AG08395 (cell line): ENCODE measurements at places on chromosomes 7 and 10.

- DNase-seq = peak; percentile 33
These were observed 760 bp downstream of the CBX3 start for GRCh38 chr7:26202019-26202990.

GRCh38 chr7:149774237-149775175 lies 1.1 kb upstream of the ZNF467 start:
- DNase-seq = no peak

DNA sequence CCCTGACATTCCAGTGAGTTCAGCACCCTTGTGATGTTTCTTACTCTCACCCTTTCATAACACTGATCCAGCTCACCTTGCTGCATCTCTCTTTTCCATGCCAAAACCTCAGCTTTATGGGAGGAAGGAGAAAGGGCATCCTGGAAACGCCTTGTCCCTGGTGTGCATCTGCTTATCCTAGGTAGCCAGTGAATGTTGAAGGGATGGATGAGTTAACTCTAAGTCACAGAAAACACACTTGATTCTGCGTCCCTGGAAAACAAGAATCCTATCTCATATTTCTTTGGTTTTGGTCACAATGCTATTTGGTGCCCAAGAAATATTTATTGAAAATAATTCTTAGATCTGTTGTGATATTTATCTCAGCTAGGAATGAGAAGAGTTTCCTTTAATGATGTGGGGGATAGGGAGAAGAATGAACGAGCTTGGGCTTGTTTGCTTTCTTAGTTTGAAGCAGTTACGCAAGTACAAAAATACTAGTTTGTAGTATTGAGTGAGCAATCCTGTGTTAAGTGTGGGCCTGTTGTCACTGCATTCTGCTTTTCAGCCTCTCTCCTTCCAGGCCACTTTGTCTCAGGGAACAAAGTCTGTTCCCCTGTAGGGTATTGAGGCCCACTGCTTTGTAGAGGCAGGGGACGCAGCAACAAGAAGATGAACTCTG lies 126.5 kb downstream of the ARID5B start:
- DNase-seq = no peak

GRCh38 chr7:7639421-7639820 lies 1.1 kb upstream of the UMAD1 start:
- DNase-seq = no peak

GRCh38 chr10:60162631-60163030 lies 227.0 kb downstream of the ANK3 start:
- DNase-seq = no peak

GRCh38 chr7:13151978-13152377 lies 464.5 kb downstream of the ARL4A start:
- no peak for DNase-seq

GRCh38 chr10:44805466-44806210 lies 105.5 kb upstream of the TMEM72 start:
- DNase-seq = no peak

DNA sequence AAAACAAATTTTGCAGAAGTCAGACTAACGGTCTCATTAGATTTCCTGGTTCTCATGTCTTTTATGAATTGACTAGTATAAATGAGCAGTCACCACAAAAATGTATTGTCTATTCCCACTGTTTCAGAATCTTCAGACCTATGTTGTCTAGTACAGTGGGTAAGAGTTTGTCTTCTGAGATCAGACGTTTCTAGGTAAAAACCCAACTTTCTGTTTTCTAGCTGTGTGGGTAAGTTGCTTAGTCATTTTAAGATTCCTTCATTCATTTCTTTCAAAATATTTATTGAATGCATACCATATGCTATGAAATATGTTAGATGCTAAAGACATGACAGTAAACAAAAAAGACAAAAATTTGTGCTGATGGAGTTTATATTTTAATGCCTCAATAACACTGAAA lies 156.3 kb downstream of the POLR1F start:
- no peak for DNase-seq

DNA sequence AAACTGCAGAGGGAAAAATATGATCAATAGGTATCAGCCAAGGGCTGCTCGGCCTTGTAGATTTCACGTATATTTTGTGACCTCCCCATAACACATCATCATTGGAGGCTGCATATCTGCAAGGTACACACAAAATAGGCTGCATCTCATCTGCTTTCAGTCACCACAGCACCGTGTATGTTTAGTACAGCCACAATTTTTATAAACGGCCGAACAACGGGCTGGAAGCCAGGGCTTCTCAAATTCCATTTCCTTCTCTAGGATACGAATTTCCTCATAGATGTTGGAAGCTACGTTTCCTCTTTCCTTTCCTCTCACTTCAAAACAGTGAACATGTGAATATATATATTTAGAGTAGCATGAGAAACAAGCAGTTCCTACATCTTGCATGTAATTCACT lies 20.2 kb upstream of the FOXK1 start:
- DNase-seq = no peak

DNA sequence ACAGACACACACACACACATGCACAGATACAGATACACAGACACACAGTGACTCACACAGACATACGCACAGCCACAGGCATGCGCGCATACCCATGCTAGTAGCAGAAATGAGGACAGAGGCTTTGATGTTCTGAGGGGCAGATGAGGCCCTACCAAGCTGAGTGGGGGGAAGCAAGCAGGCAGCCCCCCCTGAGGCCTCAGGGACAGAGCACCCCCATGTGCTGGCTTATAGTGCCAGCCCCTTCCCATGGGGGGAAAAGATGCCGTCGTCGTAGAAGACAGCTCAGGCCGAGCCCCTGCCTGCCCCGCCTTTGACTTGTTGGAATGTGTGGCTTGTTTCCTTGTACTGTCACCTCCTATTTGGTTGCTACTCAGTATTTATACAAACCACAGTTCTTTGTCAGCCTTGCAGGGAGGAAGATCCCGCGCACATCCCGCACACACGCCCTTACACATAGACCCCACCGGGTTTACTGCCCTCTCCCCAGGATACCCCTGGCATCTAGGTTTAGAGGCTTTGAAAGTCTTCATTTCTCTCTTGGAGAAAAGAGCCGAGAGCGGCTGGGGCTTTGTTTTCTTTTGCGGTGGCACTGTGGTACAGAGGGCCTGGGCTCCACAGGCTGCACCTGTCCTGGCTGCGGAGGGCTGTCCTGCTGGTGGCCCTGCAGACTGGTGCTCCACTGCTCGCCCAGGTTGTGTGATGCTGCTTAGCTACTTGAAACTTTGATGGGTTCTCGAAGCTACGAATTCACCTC lies 112.5 kb downstream of the DOCK1 start:
- no peak for DNase-seq

DNA sequence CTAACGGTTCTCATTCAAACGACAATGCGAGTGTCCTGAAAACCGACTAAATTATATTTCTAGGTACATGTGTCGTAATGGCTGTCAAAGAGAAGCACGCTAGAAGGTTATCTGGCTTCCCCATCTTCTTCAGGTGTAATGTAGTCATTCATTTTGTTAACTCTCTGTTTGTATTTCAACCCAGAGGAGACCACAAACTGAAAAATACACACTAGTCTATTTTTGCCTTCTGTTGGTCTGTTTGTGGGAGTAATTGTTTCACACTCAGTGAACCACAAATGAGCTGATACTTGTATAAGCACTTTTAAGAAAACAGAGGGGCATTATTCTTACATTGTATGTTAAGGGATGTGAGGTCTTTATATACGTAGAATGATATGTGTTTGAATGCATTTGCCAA lies 305.9 kb downstream of the GATA3 start:
- no peak for DNase-seq

- peak; percentile 38 for DNase-seq
These were observed 118.7 kb downstream of the RALA start for GRCh38 chr7:39741942-39742623.

DNA sequence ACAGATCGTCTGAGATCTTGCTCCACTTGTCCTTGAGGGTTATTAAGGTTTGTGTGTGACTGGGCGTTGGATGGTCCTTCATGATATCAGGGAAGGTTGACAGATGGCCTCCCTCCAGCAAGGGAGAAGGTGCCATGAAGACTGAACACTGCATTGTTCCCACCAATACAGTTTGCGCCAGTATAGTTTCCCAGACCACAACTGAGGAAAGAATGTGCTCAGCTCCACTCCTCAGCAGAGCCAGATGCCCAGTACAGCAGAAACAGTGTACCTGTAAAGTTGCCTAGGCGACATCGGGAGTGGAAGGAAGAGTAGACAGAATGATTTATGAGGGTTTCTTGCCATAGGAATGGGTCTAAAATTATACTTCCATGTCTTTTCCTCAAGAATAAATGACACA lies 137.5 kb downstream of the ST7 start:
- DNase-seq = no peak

DNA sequence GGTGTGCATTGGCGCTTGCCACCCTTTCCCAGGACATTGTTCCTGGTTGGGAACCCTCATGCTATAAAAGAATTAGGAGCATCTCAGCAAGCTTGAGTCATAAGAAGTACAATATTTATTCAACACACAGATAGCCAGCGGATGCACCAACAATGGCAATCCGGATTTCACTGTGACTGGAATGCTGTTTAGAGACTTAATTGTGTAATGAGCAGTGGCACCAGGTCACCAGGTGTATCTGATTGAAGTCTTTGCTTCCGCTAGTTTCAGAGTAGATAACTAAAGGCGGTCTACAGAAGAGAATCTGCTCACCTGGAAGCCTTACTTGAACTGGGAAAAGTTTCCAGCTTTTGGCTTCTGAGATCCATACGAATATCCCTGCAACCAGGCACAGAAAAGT lies 772.3 kb upstream of the GHITM start:
- no peak for DNase-seq

DNA sequence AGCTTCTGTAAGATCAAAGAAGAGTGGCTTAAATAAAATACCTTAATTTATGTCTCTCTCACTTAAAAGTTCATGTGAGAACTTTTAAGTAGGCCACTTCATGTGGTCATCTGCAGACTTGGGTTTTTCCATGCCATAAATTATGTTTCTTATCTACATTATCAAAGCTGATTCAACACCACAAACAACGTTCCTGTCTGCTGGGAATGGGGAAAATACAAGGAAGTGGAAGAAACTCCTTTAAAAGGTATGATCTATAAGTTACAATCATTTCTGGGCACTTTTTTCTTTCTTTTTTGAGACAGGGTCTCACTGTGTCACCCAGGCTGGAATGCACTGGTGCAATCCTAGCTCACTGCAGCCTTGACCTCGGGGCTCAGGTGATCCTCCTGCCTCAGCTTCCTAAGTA lies 16.9 kb upstream of the OTUD1 start:
- no peak for DNase-seq

DNA sequence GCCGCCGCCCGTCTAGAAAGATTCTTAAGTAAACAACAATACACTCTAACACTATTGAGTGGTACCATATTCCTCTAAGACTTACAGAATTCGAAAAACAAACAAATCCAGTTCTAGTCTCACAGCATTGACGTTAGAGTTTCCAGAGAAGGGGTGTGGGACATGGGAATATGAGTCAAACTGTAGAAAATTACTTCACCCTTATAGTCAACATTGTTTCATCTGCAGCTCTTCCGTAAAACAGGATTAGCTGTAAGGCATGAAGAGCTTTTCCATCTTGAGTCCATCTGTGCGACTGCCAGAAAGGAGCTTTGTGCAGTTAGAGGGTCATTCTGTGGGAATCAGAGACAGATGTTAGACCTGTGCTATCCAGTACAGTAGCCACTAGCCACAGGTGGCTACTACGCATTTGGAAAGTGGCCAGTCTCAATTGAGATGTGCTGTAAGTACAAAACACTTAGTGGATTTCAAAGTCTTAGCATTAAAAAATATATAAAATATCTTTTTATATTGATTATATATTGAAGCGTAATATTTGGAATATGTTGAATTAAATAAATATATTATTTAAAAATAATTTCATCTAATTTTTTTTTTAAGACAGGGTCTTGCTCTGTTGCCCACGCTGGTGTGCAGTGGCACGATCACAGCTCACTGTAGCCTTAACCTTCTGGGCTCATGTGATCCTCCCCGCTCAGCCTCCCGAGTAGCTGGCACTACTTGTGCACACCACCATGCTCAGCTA lies 79.8 kb upstream of the MPP7 start:
- DNase-seq = peak; percentile 34

- DNase-seq = no peak
These were observed 702.2 kb upstream of the LRRTM3 start for GRCh38 chr10:66223656-66224055.

DNA sequence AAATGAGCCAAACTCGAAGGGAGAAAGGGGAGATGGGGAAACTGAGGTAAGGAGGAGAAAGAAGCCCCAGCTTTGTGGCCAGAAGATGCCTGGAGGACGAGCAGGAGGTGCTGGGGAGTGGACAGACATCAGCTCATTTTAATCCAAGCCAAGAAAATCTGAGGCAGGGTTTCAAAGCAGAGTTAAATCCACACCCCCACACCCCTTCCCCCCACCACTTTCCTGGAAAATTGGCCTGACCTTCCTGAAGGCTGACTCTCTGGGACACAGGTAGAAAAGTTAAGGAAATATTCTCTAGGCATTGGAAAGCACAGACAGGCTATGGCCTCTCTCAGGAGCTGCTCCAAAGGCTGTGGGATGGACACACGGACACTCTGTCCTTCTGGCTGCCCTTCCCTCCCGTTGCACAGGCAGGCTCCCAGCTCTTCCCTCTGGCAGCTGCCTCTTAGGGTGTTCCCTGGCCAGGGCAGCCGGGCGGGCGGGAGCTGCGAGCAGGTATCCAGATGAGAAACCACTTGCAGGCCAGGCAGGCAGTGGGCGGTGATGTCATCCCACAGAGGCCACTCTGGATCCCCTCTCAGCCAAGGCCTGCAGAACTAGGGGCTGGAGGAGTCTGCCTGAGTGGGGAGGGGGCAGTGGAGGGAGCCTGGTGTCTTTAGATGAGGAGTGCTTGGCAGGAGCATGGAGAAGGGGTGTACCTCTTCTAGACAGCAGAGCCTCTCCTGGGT lies 171.8 kb downstream of the NEURL1 start:
- DNase-seq = no peak

- DNase-seq = peak; percentile 11
These were observed 333.9 kb downstream of the DNAJB6 start for GRCh38 chr7:157670490-157671357.

DNA sequence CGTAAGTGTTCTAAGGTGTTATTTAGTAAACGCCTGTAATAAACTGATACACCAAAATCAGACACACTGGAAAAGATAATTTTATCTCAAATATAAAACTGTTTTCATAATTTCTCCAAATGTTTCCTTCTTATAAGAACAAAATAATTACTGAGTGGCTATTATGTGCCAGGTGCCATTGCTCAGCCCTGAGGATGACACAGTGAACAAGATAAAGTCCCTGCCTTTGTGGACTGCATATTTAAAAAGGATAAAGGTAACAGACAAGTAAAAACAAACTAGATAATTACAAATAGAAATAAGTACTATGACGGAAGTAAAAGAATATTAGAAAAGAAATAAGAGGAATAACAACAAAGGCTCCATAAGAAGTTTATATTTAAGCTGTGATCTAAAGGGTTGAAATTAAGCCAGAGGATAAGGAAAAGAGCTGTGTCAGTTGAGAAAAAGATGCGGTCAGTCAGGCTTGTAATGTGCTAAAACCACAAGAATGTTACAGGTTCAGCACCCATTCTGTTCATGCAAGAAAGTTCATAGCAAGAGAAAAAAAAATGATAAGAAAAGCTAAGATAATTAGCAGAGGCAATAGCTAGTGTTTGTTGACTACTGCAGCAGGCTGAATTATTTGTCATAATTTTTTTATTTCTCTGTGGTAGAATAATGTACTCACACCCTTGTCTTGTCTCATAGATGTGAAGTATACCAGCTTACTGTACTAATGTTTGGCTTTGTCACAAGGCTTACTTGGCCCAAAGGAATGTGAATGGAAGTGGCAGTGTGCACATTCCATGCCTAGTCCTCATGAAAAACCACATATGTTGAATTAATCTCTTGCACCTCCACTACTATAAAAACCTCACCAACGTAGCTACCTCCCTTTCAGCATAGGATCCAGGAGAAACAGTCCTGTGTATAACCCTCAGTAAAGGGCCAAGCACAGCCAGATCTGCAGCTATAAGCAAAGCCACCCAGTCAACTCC lies 75.1 kb downstream of the CRPPA start:
- peak; percentile 76 for DNase-seq
